ENCODE measurements at places on chromosomes 1 and 21.

- DNase-seq, result no peak
These were observed 17.0 kb downstream of the CAMK1G start for GRCh38 chr1:209600541-209600940.

GRCh38 chr1:157147906-157148700, 9.9 kb upstream of the ETV3 start:
- DNase-seq, result no peak

DNA sequence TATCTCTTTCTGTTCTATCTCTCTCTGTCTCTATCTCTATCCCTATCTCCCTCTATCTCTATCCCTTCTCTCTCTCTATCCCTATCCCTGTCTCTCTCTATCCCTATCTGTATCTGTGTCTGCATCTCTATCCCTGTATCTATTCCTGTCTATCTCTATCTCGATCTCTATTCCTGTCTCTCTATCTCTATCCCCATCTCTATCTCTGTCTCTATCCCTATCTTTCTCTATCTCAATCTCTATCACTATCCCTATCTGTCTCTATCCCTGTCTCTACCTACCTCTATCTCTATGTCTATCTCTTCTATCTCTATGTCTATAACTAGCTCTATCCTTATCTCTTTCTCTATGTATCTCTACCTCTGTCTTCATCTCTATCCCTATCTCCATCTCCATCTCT, 141.4 kb upstream of the KCNJ6 start:
- no peak for DNase-seq

DNA sequence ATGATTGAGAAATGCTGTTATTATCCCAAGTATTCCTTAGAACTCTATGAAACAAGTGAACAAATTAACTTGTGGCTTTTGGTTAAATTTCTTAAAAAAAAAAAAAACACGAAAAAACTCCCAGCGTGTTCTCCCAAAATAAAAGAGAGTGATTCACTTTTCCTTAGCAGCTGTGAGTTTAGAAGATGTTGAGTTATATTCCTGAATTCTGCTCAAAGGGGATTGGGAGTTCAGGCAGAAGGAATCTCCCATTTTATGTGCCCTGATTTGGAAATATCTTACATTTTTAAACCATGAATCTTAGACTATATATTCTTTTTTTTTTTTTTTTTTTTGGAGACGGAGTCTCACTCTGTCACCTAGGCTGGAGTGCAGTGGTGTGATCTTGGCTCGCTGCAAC, 34.3 kb downstream of the SMG7 start:
- no peak for DNase-seq

DNA sequence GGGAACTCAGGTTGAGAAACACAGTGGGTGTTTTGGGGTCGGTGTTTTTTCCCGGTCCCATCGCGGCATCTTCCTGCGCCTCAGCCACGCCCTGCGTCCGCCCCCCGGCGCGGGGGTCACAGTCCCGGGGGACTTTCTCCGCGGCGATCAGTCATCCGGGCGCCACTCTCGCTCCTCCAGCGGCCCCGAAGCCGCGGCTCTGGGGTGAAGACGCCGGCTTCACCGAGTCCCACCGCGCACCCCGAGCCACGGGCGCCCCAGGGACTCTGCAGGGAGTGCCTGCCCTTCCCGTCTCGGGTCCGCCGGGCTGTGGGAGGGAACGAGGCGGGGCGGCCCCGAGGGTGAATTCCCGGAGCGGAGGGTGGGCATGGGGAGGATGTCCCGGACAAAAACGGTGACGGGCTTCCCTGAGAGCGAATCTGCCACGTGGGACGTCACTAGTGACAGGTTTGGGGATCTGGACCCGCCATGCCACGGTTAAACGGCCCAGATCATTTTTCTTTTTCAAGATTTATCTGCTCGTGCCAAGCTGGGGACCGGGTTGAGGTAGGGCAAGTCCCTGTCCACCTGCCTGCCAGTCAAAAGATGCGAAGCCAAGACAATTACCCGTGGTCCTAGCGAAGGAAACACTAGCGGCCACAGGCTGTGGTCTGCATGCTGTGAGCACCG, 717 bp upstream of the BATF3 start:
- DNase-seq, result no peak

DNA sequence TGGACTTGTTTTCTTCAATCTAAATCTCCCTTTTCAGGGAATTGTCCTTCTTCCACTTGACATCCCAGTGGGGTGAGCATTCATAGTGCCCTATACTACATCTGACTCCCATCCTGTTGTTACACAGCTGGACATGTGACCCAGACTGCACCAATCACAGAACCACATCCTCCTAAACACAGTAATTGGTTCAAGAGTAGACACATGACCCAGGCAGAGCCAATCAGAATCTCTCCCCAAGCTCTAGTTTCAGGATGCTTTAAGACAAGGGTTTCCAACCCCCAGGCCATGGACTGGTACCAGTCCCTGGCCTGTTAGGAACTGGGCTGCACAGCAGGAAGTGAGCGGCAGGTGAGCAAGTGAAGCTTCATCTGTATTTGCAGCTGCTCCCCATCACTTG, 5.6 kb upstream of the DDOST start:
- no peak for DNase-seq

DNA sequence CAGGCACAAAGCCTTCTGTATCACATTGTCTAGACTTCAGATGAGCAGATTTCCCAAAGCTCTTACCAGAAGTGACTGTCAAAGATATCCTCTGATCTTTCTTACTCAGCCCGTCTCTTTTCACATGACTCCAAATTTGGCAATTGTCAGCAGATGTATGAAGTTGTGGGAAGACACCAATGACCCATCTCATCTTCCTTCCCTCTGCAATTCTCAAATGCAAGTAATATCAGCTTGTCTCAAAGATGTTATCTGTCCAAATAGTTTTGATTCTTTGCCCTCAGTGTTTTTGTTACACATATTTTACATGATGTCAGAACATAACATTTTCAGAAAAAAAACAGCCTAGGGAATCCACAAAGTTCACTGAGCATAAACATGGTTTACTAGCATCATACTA, 45.1 kb upstream of the RGS2 start:
- DNase-seq, result no peak

DNA sequence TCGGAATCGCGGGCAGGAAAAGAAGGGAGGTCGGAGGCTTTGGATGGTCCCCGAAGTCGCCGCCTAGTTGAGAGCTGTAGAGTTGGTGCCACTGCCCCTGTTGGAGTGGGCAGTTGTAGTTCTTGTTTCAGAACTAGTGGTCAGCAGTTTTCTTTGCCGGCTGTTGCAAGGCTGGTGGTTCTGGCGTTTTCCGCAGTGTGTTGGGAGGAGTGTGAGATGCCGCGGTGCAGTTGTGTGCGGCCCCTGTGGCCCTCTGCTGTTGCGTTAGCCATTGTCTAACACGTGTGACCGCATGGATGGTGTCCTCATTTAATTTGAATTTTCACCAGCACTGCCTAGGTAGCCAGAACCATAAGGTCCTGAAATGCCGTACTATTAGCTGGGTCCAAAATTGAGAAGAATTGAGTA, 1.4 kb downstream of the ARF1 start:
- no peak for DNase-seq

DNA sequence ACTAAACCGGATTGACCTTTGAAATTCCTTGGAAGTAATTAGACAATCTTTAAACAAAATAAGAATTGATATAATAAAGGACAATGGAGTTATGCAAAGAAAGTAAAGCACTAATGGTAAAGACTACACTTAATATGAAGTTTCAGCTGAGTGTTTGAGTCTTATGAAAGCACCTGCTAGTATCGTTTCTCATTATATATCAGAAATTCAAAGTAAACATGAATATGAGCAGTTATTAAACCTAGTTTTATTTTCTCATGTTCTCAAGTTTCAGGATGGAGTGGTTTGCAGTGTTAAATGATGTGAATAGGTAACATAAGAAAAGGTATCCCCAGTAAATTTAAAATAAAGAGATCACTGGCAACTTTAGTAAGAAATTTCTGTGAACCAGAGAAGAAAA, 188.6 kb downstream of the ZP4 start:
- no peak for DNase-seq

DNA sequence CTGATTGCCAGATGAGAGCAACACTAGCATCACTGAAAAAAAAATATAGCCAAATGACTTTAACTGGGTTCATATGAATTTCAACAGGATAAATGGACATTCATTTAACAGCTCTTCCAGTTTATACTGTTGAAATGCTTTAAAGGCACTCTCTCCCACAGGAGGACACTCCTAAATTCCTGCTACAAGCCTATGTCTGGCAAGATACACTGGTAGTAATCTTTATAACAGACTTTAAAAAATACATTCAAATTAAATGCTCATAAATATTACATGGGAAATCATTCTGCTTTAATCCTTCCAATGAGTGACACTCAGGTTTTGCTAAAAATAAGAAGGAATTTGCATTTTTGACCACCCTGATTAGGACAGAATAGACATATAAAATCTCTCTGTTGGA, 526.7 kb upstream of the ADAMTS5 start:
- no peak for DNase-seq

DNA sequence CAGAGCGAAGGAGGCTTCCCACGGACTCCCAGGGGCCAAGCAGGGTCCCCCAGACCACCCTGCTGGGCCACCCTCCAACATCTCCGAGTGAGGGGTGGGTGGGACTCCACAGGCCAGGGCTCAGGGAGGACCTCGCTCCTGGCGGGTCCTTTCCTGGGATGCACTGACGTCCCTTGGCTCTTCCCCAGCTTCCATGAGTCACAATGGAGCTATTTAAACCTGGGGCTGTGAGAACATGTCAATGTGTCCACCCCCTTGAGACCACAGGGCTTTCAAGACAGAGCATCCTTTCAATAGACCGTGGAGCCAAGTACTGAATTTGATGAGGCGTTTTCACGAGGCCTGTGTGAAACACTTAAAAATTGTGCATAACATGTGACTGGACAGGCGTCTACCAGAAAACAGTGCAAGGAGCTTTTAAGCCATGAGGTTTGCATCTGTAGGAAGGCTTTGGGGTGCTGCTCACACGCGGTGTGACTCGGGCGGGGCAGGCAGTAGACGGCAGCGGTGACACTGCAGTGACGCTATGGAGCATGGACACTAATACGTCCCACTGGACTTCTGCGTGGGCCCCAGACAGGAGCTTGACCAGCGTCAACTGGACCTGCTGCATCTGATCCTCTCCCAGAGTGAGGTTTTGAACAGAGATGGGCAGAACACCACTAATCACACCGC, 24.1 kb upstream of the NPHP4 start:
- no peak for DNase-seq

- no peak for DNase-seq
These were observed 35.8 kb upstream of the SOX13 start for GRCh38 chr1:204036882-204037655.

GRCh38 chr1:115796036-115796435, 27.5 kb upstream of the CASQ2 start:
- DNase-seq, result no peak

GRCh38 chr21:34574601-34575529, 40.0 kb downstream of the RCAN1 start:
- DNase-seq, result no peak

DNA sequence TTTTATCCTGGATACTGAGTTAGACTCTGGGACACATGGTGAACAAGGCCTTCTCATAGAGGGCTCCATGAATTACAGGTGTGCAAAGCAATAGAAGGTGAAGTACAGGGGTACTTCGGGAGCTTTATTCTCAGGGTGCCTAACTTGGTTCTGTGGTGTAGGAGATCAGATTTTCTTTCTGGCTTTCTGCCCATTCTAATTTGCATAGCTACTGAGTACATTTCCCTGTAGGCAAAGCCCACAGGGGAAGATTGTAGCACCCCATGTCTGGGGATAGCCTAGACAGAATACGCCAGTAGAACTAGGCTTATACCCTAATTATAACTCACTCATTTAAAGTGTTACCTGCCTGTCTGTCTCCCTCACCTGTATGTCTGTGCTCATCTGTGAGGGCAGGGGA, 49.7 kb downstream of the PGM1 start:
- no peak for DNase-seq

GRCh38 chr1:190478149-190479049, 735 bp upstream of the BRINP3 start:
- no peak for DNase-seq

DNA sequence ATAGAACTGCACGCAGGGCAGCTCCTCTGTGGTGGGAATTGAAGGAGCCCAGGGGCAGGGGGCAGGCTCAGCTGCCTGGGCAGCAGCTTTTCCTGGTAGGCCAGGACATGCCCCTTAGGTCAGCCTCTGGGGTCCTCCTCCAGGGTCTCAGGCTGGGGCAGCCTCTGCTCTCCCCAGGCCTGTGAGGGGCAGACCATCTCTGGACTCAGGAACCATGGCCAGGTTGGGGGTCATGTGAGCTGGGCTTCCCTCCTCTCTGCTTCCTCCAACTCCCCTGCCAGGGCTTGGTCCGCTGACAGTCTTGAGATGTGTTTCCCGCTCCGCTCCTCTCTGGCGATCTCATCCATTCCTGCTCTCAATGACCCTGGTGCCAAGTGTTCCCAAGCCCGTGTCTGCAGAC, 5.7 kb downstream of the C1orf210 start:
- DNase-seq, result no peak

DNA sequence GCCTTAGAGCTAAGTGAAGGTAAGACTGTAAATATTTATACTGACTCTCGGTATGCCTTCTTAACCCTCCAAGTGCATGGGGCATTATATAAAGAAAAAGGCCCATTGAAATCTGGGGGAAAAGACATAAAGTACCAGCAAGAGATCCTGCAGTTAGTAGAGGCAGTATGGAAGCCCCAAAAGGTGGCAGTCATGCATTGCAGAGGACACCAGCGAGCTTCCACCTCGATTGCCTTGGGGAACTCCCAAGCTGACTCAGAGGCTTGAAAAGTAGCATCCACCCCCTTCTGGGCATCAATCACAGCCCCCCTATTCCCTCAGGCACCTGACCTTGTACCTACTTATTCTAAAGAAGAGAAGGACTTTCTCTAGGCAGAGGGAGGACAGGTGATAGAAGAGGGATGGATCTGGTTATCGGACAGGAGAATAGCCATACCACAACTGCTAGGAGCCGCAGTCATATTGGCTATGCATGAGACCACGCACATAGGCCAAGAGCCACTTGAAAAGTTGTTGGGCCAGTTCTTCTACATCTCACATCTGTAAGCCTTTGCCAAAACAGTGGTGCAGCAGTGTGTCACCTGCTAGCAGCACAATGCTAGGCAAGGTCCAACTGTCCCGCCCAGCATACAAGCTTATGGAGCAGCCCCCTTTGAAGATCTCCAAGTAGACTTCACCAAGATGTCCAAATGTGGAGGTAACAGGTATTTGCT, 19.4 kb downstream of the PLA2G2F start:
- DNase-seq, result no peak

DNA sequence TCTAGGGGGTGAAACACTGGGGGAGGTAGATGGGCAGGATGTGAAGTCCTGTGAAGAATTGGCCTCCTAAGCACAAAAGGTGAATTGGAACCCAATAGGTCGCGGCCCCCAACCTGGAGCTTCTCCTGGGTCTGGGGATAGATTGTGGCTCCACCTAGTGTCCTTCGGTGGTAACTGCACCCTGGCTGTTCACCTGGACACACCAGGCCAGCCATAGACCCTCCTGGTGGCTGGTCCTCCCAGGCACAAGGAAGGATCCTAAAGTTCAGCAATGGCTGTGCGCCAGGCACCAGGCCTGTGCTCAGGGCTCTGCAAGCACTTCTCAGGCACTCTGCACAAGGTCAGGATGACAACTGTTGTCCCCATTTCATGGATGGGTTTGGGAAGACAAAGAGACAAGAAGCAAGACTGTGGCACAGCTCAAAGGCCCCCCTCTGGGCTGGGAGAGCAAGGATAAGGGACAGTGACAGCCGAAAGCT, 13.5 kb downstream of the ESPN start:
- peak; percentile 58 for DNase-seq

- no peak for DNase-seq
These were observed 352.0 kb upstream of the C1orf87 start for GRCh38 chr1:60425528-60425927.

- no peak for DNase-seq
These were observed 7.5 kb downstream of the MRAP start for GRCh38 chr21:32306021-32306780.

All from stimulated activated CD4-positive, alpha-beta T cell treated with anti-CD3 and anti-CD28 coated beads, TNF-alpha, amount 100 ng/mL, for 48 hours (primary cell).